ENCODE measurements at places on chromosomes 16 and 17. TPM values are rescaled to one million over a fixed set of nuclear protein-coding genes. Genes with fewer than 3 reads are reported as not detected.

- peak; percentile 78 for DNase-seq
Observed at GRCh38 chr17:67441052-67441895, 64.2 kb downstream of the PITPNC1 start.

GRCh38 chr16:4110065-4110464, 6.2 kb downstream of the ADCY9 start:
- no peak for DNase-seq

DNA sequence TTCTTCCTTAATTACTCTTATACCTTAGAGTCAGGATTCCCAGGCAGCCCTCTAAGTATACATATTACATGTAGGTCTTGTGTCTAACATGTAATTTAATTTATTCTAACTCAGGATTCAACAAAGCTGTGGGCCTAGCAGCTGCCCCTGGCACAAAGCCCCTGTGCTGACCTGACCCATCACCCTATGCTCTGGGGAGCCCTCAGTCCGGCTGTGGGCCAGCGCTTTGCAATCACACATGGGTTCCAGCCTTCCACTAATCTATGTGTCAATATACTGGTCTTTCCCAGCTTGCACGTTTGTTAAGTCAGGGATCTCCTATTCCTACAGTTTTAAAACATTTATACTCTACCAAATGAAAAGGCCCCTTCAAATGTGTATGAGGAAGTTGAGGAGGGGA, 62.7 kb upstream of the SREBF1 start:
- DNase-seq, result no peak

DNA sequence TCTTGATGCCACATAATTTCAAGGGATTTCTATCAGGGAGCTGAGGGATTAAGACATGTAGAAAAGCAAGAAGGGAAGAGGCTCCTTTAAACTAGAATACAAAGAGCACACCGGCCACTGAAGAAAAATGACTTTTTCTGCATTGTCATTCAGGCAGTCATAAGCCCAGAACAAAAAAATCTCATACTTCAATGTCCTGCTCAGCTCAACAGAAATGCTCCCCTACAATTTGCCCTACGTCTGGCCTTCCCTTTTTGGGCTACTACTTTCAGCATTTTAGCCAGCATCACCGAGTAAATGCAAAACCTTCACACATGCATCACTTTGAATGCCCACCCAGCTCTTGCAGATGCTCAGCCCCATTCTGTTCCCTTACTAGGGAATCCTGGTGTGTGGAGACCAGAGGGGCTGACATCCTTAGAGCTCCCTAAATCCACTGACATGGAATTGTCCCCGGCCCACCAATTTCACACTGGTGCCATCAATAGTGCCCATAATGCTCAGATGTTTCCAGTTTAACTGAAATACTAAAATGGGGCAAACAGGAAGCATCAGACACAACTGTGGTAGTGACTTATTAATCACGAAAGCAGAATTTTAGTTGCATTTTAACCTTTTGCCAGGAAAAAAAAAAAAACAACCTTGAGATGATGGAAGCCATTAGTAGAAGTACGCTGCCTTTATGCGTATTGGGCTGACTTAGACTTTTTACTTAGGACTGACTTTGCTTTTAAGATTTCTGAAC, 2.7 kb downstream of the MAP3K14 start:
- no peak for DNase-seq

GRCh38 chr16:67017421-67017750, 11.6 kb upstream of the CBFB start:
- no peak for DNase-seq

DNA sequence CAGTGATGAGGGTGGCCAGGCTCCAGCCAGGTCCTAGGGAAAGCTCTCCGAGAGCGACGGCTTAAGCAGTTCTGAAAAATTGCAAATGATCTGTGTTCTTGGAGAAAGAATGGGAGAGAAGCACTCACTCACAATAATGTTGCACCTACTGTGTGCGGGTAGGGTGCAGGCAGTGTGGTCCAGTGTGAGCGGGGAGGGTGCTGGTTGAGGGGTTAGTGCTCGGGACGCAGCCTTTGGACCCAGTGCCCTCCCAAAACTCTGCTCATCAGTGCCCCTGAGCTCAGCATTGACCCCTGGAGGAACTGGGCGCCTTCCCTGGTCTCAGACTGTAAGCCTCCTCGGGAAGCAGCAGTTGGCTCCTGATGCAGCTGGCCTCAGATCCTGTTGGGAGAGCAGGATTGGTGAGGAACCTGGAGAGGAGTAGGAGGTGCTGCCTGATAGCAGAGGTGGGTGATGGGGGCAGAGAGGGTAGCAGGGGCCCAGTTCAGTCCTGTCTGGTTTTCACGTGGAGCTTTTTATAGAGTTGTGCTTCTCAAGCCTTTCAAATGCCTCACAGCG, 23.6 kb upstream of the ZNF750 start:
- DNase-seq, result no peak

DNA sequence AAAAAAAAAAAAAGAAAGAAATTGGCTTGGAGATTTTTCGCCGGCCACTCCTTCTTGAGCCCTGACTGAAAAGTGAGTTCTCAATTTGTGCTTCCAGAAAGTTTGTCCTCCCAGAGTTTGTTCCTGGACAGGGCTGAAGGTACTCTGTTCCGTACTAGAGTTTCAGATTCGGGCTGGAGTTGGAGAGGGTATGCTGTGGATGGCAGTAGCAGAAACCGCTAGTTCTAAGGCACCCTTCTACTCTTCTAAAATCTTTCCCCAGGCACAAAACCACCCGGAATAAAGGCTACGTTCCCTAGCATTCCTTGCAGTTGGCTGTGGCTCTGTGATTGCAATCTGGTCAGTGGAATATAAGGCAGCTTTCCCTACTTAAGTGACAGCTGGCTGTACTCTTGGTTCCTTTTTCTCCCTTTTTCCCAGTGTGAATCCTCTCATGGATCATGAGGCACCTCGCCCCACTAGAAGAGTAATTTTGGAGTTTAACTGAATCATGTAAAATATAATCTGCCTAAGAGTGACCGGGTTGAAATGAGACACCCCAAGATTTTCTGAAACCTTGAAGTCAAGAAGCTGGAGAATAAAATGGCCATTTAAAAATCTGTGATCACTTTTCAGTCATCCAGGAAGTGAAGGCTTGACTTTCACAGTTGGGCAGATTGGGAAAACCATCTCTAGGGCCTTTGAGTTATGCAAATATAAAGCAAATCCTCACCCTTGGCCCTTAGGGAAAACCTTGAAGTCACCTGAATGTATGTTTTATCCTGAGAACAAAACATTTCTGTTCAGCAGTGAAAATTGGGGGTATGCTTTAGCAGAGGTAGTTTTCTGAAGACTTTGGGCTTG, 901 bp upstream of the HEATR6 start:
- DNase-seq, result no peak

- no peak for DNase-seq
Observed at GRCh38 chr17:74956093-74956492, 16.5 kb downstream of the HID1 start.

- no peak for DNase-seq
Observed at GRCh38 chr17:4083187-4083586, 59.6 kb downstream of the ZZEF1 start.

DNA sequence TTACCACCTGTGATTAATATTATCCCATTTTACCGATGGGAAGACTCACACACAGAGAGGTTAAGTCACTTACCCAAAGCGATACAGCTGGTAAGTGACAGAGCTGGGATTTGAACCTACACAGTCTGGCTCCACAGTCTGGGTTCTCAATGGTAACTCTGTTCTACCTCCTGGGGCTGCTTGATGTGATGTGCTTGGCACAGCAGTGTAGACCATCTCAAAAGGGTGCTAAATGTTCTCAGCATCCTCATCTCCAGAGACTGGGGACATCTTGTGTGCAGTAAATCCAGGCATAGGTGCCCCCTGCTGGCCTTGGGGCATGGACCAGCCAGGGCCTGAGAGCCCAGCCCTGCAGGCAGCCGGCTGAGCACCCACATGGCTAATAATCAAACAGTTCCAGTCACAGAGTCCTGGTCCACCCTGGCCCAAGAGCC, 15.4 kb upstream of the KATNB1 start:
- peak; percentile 52 for DNase-seq

DNA sequence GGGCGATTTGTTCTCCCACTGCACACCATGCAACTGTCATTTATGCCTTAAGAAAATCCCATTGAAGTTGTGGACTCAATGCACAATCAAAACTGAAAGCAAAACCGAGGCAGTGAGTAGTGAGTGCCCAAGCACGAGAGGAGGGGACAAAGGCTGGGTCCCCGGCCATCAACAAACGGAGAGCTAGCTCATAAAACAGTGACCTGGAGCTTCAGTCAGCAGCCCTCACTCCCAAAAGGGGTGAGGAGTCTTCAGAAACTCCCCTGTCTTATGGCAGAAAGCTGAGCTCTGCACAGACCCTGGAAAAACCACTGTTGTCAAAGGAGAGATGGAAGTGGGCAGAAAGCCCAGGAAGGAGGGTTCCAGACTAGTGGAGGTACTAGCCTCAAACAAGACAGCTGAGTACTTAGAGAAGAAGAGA, 96.9 kb downstream of the ADCY9 start:
- no peak for DNase-seq

- DNase-seq, result no peak
Observed at GRCh38 chr17:30831257-30831656, 509 bp upstream of the ATAD5 start.

DNA sequence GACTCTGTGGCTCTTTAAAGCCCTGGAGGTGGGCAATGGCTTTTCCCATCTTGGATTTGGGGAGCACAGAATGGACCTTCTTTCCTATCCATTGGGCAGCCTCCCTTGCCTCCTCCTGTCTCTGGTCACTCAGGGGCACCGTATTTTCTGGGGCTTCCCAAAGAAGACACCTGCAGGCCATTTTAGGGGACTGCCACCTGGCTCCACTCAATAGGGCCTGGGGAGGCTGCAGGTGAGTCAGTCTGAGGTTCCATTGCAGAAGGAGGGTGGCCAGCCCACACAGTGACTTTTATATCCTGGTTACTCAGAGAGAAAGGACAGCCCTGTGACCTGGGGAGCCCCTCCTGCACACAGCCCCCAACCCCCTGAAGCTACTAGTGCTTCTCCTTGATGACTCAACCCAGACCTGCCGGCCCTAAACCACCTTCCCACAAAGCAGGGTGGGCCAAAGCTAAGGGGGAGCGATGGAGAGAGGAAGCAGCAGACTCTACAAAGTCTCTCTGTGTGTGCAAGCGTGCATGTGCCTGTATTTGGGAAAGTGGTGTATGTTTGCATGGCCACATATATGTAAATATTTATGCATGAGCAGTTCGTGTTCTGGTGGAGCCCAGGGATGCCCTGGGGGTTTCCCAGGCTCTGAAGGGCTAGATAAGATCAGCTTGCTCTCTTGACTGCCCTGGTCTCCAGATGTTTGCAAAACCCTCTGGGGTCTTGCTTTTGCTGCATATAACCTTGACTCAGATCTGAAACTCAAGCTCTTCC, 5.0 kb downstream of the CX3CL1 start:
- DNase-seq, result peak; percentile 78

- no peak for DNase-seq
Observed at GRCh38 chr17:16383216-16383615, 2.3 kb downstream of the UBB start.

- DNase-seq, result no peak
Observed at GRCh38 chr17:40500709-40501108, 714 bp downstream of the TNS4 start.

DNA sequence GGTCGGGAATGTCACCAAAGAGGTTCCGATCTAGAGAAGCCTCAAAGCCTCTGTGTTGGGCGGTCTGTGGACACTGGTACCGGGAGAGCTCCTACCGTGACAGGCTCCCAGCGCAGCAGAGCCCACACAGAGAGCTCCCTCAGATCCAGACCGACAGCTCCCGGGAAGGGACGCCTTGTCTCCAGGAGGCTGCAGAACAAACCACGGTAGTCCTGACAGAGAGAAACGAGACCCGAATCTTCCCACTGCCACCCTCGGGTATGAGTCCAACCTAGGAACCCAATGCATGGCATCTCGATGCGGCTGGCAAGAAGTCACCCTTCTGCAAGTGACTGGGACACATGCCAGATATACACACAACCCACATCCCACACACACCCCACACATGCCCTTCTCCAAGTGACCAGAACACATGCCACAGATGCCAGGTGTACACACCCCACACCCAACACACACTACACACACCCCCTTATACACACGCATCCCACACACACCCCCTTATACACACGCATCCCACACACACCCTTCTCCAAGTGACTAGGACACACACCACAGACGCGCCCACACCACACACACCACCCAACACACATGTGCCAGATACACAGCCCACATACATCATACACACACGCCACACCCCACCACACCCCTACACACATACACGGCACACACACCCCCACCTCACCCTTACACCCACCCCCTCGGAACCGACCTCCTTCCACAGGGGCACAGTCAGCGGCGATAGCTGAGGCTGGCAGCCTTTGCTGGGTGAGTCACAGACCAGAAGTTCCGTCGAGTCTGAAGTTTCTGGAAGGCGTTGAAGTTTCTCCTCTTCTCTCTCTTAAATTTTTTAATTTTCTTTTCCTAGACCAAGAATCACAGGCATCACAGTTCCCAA, 15.9 kb upstream of the CYTH1 start:
- no peak for DNase-seq

DNA sequence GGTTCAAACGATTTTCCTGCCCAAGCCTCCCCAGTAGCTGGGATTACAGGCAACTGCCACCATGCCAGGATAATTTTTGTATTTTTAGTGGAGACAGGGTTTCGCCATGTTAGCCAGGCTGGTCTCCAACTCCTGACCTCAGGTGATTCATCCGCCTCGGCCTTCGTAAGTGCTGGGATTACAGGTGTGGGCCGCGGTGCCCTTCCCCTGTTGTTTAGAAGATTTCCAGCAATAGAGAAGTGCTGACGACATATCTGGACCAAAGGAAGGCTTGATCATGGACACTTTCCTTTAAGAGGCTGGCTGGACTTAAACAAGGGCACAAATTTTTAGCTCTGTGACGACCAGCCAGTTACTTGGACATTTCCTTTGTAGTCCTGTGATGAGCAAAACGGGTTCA, 1.3 kb upstream of the MT1M start:
- DNase-seq, result no peak

- DNase-seq, result peak; percentile 57
Observed at GRCh38 chr17:9273428-9274391, 252.4 kb downstream of the NTN1 start.

- no peak for DNase-seq
Observed at GRCh38 chr16:60681043-60681442, 1355.2 kb downstream of the CDH8 start.

DNA sequence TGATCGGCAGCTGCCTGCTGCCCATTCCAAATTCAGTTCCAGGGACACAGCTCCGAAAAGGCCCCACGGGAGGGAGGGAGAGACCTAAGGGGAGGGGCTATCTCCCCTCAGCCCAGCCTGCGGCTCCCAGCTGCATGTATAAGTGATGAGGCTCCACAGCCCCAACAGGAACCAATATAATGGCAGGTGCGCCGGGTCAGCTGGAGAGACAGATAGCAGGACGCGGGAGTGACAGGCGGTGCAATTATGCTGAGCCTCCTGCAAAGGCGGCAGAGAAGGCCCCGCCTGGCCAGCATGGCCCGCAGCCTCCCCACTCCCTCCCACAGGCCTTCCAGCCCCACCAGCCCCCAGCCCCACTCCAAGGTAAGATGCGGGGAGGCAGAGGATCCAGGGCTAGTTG, 8.1 kb upstream of the C1QL1 start:
- no peak for DNase-seq

The KRT32 gene
- total RNA-seq, result not detected

The NOXO1 gene
- not detected for total RNA-seq

The VASN gene
- total RNA-seq, result not detected

The UBALD1 gene
- total RNA-seq, result 33.4 TPM

The FZD2 gene
- total RNA-seq, result not detected
